ENCODE measurements at places on chromosomes 16 and 17.

DNA sequence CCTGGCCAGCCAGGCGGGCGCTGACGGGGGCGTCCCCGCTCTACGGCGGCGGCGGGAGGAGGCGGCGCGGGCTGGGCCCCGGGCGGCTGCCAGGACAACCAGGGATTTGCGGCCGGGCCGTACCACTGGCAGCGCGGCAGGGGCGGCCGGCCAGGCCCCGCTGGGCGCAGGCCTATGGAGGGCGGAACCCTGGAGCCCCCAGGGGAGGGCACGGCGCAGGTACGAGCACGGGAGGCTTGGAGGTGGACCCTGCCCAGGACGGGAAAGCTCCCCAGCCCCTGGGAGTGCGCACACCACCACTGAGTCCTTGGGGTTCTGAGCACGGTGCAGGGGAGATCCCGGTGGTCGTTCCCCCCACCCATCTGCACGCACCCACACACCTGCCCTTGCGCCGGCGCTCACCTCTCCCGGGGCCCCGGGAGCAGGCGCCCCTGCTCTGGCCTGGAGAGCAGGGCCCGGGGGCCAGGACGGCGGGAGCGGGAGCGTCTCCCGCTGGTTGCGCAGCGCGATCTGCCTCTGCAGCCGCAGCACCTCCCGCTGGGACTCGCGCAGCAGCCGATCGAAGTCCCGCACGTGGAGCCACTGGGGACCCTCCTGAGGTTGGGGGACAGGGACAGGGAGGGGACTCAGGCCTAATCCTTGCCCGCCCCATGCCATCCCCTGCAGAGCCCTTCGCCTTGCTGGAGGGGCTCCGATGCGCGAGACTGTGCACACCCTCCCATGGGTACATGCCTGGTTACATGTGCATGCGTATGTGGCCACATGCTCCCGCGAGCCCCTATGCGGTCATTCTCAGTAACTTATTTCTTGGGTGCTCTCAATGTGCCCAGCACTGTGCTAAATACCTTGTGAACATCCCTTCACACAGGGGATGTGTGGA, 3.9 kb downstream of the TSPOAP1 start:
- no peak for DNase-seq

- DNase-seq, result no peak
Observed at GRCh38 chr16:30747331-30747730, 894 bp upstream of the PHKG2 start.

GRCh38 chr16:50938932-50939331, 197.0 kb downstream of the CYLD start:
- DNase-seq, result no peak

DNA sequence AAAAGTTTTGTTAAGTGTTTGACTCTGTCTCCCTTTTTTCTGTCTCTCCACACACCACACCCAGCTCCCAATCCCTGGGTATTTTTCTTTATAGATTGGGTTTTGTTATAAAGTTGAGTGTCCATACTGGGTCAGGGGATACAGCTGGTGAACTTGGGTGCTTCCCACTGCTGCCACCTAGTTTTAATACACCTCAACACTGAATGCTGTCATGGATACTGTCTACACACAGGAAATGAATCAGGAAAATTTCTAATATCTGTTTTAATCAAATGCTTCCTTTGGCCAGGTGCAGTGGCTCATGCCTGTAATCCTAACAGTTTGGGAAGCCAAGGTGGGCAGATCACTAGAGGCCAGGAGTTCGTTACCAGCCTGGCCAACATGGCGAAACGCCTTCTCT, 5.3 kb upstream of the TAOK1 start:
- no peak for DNase-seq

DNA sequence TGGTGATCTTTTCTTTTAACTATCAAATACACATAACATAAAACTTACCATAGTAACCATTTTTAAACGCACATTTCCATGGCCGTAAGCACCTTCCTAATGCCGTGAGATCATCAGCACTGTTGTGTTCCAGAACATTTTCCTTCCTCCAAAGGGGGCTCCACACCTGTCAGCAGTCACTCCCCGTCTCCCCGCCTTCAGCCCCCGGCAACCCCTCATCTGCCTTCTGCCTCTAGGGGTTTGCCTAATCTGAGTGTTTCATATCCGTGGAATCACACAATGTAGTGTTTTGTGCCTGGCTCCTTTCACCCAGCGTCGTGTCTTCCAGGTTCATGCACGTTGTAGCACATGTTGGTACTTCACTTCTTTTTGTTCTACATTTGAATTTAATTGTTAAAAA, 350.1 kb upstream of the TNRC6C start:
- no peak for DNase-seq

DNA sequence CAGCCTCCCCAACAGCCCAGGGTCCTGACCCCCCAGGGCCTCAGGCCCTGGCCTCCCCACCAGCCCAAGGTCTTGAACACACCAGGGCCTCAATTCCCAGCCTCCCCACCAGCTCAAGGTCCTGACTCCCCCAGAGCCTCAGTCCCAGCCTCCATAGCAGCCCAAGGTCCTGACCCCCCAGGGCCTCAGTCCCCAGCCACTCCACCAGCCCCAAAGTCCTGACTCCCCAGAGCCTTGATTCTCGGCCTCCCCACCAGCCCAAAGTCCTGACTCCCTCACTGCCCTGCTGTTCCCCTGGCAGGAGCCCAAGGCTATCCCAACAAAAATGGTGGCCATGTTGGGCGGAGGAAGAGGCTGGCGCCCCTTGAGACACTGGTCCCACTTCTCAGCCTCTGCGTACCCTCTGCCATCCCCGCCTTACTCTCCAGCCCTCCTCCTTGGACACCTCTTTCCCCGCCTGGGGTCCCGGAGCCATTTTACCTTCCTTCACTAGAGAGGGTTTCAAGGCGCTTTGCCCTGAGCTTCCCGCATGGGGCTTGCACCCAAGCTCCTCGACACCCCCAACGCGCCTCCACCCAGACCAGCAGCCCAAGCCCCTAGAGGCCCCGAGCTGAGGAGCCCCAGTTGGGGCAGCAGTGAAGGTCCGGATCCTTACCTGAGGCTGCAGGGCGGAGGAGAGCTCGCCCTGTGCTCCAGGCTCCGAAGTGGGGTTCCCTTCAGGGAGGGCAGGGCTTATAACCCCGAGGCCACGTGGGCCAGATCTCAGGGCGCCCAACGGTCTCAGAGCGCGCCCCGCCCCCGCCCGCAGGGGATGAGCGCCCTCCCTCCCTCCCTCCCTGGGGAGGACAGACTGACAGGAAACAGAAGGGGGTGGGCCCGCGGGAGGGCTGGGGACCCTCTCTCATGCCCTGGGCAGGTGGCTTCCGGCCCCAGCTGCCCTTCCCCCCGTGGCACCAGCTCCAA, 3.5 kb upstream of the TSPOAP1 start:
- DNase-seq, result peak; percentile 90

- DNase-seq, result no peak
Observed at GRCh38 chr17:73452009-73452408, 140.2 kb upstream of the CDC42EP4 start.

DNA sequence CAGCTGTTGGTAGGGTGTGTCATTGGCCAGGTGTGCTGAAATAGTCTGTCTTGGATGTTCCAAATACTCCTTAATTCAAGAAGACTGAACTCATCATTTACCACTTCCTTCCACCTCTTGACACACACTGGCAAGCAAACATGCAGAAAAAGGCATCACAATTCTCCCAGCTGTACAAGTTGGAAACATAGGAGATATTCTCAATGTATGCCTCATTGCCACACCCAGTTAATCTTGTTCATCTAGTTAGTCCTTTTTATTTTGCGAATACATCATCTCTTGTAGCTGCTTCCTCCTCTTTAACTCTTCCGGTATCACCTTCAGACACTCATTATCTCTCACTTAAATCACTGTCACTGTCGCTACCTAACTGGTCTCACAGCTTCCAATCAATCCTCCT, 75.1 kb upstream of the GOT2 start:
- no peak for DNase-seq

GRCh38 chr16:10181196-10182162, 749 bp downstream of the GRIN2A start:
- peak; percentile 13 for DNase-seq

- no peak for DNase-seq
Observed at GRCh38 chr16:17748044-17748719, 277.4 kb upstream of the XYLT1 start.

DNA sequence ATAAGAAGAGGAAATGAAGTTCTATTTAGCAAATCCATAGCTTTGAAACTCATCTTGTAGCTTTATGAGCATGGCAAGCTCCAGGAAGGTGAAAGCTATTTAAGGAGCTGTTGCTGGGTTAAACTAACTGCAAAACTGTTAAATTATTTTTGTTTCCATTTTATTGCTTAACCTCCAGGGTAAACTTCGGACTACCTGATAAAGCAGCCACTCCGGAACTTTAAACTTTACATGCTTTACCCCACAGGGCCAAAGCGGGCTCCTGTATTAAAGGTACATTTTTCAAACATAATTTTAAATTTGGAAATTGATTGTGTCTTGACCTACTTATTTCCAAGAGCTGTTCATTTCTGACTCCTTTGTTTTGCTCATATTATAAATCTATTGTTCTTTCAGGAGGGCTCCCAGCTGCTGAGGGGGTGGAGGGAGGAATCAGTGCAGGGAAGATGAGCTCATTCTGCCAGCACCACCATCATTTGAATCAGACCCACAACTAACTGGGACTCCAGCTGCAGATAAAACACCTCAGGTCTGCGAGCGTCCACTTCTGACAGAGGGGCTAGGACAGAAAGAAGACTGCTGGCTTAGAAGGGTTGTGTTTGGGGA, 157.9 kb downstream of the IRX3 start:
- DNase-seq, result no peak

- DNase-seq, result no peak
Observed at GRCh38 chr17:29640413-29640812, 17.7 kb upstream of the CORO6 start.

DNA sequence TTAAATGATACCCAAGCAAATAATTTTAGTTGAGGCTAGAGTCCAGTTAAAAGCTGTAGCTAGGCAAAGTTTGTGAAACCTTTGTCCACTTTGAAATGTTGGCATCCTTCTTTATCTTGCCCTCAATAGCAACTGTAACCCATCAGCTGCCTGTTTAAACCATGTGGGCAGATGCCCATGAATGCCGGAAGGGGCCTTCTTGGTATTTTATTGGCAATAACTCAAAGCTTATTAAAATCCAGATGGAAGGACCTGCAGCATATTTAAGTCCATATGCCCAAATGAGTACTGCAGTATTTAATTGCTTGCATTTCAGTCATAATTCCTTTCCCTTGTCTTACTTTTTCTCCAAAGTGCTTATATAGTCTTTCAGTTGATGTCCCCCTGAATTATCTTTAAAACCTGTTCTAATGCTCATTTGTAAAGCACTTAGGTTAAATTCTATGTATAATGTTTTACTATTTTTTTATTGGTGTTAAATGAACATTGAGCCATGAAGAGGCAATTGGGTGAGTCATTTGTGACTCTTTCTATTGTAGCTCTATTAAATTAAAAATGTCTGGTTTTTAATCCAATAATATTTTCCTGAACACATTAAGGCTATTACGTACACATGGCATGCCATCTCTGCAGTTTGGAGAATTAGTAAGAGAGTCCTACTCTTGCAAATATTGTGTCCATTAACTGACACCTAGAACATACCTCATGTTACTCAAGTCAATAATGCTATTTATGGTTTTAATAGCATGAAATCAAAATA, 225.3 kb downstream of the KCNJ2 start:
- DNase-seq, result no peak

DNA sequence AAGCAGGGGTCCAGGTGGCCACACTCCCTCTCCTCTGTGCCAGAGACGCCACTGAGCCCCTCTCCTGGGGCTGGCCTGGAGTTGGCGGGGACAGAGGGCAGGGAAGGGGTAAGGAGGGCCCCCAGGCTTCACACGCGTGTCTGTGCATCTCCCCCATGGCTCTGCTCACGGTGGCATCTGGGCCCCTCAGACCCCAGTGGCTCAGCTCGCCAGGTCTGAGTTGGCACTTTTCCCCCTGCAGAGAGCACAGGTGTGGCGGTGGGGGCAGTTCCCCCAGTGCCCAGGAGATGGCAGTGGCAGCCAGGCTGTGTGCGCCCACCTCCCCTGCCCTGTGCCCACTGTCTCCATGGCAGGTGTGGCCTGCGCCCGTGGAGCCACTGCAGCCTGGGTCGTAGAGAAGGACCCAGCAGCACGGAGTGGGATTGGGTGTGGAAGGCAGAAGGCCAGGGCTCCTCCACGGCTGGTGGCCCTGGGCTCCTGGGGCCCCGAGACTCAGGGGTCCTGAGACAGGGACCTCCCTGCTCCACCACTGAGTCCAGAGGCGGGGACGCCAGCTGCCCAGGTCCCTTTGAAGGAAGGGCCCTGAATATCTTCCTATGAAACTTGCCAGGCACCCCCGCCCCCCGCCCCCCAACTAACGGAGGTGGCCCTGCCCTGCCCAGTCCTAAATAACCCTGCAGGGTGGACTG, 4.3 kb upstream of the APRT start:
- no peak for DNase-seq

DNA sequence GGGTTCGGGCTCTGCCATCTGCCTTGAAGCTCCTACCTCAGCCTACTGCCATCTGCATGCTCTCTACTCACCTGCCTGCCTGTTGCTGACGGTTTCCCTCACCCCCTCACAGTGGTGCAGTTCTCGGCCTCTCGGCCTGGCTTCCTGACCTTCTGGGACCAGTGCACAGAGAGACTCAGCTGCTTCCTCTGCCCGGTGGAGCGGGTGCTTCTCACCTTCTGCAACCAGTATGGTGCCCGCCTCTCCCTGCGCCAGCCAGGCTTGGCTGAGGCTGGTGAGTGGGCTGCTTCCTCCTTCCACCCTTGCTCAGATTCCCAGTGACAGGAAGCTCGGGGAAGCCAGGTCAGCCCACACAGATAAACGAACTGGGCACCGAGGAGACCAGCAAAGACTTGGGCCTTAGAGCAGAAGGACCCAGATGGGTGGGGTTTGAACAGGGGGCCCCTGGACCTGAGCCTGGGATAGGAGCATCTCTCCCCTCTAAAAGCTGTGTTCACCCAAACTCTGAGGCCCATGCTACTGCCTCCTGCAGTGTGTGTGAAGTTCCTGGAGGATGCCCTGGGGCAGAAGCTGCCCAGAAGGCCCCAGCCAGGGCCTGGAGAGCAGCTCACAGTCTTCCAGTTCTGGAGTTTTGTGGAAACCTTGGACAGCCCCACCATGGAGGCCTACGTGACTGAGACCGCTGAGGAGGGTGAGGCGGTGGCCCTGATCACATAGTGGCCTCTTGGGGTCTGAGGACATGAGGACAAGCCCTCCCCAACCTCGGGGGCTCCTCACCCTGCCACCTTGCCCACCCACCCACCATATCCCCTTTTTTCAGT, 16.4 kb downstream of the RIPOR1 start:
- DNase-seq, result no peak

DNA sequence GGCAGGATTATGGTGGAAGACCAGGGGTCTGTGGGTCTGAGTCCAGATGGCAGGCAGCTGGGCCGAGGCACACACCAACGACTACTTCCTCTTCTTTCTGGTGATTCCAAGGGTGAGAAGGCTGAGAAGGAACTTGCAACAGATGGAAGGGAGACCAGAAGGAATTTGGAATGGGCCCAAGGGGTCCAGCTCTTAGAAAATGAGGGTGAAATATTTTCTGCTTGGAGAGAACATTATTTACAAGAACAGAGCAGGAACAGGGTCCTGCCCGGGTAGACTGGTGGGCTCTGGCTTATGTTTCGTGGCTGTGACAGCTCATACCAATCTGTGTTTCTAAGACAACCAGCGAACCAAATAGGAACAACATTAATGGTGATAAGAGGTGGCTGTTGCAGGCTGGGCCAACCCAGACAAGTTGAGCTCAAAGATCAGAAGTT, 36.6 kb downstream of the CCDC42 start:
- no peak for DNase-seq

All from stimulated activated CD8-positive, alpha-beta memory T cell treated with anti-CD3 and anti-CD28 coated beads, Interleukin-15, amount 100 ng/mL, for 24 hours (primary cell).